AML-193 (cell line): ENCODE measurements at places on chromosomes 6 and 20.

GRCh38 chr6:44631968-44632367 is 244.5 kb downstream of the CDC5L start:
- DNase-seq: no peak

GRCh38 chr6:42099340-42100028 is 42.9 kb downstream of the C6orf132 start:
- DNase-seq: no peak

DNA sequence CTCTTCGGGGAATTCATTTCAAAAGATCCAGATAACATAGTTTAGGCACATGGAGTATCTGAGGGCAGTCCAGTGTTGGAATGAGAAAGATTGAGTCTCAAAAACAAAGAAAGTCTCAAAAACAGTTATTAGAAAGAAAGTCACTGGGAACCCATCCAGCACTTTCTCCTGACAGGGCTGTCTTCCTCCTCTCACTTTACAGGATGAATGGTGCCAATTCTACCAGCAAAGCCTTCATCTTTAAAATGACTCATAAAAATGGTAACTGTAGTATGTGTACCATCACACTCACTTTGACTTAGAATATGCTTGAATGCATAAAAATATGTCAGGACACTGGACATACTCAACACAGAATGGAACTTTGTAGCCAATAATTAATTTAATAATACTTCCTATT is 71.3 kb downstream of the SLC22A3 start:
- DNase-seq: no peak

DNA sequence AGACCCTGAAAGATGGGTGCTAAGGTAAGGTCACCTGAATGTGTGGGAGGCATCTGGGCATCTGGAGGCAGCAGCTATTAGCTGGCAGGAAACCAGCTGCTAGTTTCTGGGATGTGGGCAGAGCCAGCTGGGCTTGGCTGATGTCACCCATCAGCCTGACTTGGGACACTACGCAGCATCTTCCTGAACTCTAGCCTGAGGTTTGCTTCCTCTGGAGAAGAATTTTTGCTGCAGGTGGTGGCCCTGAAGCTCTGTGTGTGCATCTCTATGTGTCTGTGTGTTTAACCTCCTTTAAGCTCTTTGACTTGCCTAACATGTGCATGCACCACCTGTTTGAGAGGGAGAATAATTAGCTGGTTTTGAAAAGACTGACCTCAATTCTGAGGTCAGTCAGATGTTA is 465.1 kb upstream of the CHD6 start:
- DNase-seq: no peak

GRCh38 chr20:54234991-54235390 is 27.1 kb downstream of the PFDN4 start:
- no peak for DNase-seq
